ENCODE measurements at places on chromosomes 4 and X.

- DNase-seq = peak; percentile 61
Observed at GRCh38 chr4:182369211-182369610, 126.0 kb downstream of the TENM3 start.

GRCh38 chr4:141130947-141131605 lies 2.2 kb downstream of the RNF150 start:
- DNase-seq = no peak

GRCh38 chr4:173019664-173020063 lies 148.9 kb upstream of the GALNT7 start:
- no peak for DNase-seq

DNA sequence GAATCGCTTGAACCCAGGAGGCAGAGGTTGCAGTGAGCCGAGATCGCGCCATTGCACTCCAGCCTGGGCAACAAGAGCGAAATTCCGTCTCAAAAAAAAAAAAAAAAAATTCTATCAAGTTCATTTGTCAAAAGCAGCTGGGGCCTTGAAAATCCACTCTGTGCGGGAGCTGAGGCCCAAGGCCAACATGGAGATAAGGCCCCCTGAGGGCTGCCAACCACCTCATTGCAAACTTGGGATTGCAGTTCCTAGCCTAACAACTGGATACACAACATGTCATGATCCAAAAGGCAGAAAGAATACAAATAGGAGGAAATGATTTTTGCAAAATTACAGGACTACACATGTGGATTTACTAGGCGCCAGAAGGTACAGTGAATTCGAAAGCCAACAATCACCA lies 22.5 kb upstream of the PRDX4 start:
- DNase-seq = no peak

DNA sequence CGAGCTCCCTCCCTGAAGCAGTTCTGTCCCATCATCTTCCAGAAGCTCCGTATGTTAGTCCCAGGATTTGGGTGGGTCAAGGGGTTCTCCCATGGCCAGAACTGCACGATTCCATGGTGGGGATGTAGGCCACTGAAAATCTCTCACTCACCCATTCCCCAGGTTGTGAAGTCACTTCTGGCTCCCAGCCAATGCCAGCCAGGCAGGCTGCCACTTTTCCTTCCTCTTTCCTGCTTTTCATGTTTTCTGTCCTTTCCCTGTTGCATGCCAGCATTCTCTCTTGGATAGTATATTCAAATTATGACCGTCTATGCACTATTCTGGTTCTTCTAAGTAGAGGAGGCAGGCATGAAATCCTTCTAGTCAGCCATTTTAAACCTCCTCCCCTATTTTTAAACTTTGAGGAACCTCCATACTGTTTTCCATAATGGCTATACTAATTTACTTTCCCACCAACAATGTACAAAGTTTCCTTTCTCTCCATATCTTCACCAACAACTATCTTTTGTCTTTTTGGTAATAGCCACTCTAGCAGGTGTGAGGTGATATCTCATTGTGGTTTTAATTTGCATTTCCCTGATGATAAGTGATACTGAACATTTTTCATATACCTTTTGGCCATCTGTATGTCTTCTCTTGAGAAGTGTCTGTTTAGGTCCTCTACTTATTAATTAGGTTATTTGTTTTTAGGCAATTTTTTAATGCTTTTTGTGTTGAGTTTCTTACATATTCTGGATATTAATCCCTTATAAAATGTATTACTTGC lies 182.1 kb upstream of the TET2 start:
- peak; percentile 1 for DNase-seq
